Stimulated activated CD4-positive, alpha-beta T cell treated with anti-CD3 and anti-CD28 coated beads, Interleukin-4, amount 100 ng/mL, for 1 hour (primary cell): ENCODE measurements at places on chromosomes 12 and 14.

DNA sequence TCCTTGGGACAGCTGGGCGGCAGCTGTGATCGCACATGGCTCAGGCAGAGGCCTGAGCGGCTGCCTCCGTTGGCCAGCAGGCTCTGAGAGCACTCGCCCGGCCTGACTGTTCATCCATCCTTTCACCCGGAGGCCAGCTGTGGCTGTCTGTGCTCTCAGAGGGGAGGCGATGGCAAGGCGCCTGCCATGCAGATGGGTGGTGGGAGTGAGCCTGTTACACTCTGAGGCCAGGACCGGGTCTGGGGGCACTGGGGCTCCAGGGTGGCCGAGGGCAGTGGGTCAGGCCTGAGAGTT lies 292.3 kb downstream of the TMEM121 start:
- DNase-seq: no peak

DNA sequence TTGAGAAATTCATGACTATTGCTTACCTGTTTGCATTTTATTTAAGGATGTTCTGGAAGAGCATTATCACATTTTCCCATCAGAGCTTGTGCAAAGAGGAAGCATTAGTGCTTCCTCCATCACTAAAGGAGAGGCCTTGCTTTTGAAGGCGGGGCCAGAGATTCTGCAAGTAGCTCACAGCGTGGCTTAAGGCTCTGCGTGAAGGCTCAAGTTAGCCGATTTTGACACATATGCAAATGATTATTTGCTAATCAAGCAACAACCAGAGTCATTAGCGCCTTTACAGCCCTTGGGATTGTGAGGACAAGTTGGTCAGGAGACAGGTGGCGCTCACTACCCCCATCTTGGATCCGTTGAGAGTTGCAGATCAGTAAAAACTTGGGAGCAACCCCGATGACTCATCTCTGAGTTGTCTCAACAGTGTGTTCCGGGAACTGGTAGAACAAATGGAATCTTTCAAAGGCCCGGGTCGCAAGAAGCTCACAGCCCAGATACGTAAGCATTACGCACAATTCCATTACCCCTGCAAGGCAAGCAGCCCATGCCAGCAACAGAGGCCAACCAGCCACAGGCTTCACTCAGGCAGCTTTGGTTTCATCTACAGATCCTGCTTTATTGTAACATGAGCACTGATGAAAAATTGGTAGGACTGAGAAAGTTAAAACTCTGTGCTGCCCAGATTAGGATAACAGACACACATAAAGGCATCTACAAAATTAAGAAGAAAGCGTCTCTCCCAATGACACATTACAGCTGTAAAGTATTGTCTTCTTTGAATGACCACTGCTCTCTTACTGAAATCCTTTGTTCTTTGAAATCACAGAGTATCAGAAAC lies 34.9 kb upstream of the SPTSSA start:
- DNase-seq: no peak

DNA sequence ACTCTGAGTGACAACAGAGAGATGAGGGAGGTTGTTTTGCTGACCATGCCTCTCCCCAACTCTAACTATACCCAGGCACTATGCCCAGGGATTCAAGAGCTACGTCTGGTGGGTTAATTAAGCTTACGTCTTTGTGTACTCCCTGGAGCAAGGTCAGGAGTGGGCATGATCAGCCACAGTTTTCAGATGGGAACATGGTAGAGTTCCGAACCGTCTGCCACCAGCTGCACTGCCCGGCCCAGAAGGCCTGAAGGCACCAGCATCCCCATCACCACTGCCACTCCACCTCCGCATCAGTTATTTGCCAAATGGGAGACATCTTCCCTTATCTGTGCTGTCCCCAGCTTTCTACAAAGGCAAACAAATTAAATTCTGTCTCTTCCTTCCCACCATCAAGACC lies 11.1 kb upstream of the GPX2 start:
- no peak for DNase-seq

GRCh38 chr12:117092511-117092780 lies 6.8 kb downstream of the TESC start:
- no peak for DNase-seq

GRCh38 chr12:56581418-56582145 lies 48.5 kb downstream of the BAZ2A start:
- DNase-seq: no peak

GRCh38 chr12:51472984-51473383 lies 48.4 kb downstream of the SLC4A8 start:
- DNase-seq: no peak

- DNase-seq: no peak
These were observed 80.6 kb downstream of the KCNK10 start for GRCh38 chr14:88242446-88242845.

DNA sequence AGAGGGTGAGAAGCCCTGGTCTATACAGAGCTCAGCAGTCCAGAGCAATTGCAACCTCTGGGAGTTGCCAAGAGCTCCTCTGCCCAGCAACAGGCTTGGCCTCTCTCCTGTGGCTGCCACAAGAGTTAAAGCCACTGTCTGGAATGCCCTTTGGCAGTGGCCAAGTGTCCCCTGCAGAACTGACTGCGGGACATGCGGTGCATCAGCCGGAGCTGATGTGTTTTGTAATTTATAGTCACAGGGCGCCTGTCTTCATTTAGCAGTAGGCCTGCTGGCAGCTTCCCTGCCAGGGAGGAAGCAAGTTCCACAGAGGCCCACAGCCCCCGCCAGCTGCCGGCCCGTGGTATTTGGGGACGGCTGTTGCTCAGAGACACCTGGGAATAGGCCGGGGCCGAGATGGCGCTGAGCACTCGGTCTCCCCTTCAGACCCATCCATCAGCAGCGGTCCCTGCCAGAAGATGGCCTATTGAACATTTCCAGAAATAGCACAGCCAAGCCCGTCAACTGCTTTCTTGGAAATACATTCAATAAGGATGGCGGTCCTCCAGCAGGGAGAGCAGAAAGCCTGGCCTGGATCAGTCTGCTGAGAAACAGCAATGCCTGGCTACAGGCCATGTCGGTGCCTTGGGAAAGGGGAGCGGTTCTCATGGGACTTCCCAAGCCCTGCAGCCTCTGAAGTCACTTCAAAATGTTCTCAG lies 217.4 kb downstream of the CRADD start:
- DNase-seq: no peak

DNA sequence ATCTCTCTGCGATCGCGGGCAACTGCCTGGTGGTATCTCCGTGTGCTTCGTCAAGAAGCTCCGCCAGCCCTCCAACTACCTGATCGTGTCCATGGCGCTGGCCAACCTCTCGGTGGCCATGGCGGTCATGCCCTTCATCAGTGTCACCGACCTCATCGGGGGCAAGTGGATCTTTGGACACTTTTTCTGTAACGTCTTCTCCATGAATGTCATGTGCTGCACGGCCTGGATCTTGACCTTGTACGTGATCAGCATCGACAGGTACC lies 1.6 kb upstream of the HEBP1 start:
- DNase-seq: no peak

- peak; percentile 22 for DNase-seq
These were observed 22.1 kb downstream of the LGMN start for GRCh38 chr14:92726135-92726932.

- no peak for DNase-seq
These were observed 89.7 kb downstream of the ASCL4 start for GRCh38 chr12:107864235-107864634.

GRCh38 chr12:23209793-23210192 lies 584.8 kb downstream of the ETNK1 start:
- DNase-seq: no peak

DNA sequence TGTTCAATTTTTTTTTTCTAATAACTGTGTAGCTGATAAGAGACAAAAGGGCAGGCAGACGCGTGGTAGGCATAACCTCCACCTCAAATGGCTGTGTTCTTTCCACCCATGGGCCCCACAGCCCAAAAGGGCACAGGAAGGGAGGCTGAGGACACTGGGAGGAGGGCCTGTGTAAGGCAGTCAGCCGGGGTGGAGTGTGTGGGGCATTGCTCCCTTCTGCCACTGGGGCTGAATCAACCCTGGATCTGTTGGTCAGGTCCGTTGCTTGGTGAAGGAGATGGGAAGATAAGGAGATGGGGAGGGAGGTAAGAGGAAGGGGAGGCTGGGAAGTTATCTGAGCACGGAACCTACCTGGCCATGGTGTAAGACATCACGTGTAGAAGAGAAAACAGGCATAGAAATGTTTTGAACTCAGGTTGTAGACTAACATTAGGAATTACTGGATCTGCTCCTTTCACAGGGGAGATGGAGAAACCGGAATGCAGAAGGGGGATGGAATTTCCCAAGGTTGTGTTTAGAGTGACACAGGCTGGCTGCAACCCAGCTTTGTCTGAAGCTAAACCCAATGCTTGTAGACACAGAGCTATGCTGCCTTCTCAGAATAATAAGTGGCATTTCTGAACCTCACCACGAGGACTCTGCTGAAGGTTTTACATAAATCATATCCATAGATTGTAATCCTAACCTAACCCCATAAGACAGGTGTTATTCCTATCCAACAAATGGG lies 138.5 kb upstream of the NOS1 start:
- no peak for DNase-seq

GRCh38 chr12:53381731-53382630 lies 2.0 kb downstream of the SP1 start:
- DNase-seq: peak; percentile 22

DNA sequence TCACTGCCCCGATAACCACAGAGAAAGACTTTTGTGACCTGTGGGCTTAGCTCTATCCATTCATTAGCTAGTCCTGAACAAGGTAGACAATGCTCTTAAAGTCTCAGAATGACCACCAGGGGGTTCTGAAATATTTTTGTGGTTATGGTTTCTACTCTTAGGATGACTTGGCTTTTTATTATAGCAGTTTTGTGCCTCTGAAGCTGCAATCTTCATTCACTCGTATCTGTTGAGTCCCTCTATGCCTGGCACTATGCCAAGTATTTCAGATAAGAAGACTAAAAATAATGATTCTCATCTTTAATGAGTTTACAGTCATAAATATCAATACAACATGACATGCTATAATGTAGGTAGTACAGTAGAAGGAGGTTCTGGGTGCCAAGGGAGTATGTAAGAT lies 130.8 kb upstream of the TRHDE start:
- DNase-seq: no peak

DNA sequence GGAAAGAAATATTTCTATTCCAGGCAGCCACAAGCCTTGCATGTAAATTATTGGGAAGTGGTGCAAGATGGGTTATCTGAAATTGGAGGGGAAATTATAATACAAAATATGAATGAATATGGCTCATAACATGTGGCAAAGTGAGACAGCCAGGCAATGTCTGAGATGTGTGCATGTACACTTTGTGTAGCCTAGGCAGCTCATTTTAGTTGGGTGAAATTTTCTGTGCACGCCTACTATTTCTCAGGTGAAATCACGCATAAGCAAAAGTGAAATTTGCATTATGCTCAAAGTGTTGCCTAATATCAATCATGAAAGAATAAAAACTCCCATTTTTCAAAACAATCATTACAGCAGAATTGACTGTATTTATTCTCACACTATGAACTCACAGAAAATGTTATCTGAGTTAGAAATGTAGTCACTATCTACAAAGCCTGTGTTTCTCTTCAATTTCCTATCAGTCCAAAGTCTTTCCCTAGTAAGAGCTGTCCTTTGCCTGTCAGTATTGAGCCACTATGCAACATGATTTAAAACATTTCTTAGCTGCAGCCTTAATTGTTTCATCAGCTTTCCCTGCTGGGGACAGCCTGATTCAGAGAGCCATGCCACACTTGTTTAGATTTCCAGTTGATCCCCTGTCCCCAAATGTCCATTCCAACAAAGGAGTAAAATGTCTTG lies 80.7 kb downstream of the EPS8 start:
- DNase-seq: no peak

- no peak for DNase-seq
These were observed 72.7 kb downstream of the NIN start for GRCh38 chr14:50758305-50758704.

- DNase-seq: no peak
These were observed 264.2 kb upstream of the AMIGO2 start for GRCh38 chr12:47343684-47344567.

GRCh38 chr14:31230573-31230958 lies 23.0 kb upstream of the HECTD1 start:
- DNase-seq: no peak

DNA sequence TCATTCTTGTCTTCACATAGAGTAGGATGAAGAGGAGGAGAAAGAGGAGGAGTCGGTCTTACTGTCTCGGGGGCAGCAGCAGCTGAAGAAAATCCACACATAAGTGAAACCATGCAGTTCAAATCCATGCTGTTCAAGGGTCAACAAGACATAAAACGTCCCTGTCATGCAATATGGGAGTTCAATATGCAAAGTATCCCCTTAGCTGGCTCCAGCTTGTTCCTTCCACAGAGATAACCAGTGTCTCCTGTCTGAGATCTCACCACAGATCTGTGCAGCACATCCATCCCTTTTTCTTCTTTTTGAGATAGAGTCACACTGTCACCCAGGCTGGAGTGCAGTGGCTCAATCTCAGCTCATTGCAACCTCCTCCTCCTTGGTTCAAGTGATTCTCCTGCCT lies 357.5 kb downstream of the GALC start:
- DNase-seq: no peak

- no peak for DNase-seq
These were observed 11.6 kb downstream of the TEDC1 start for GRCh38 chr14:105502446-105503295.

GRCh38 chr14:103516426-103517173 lies 6.0 kb downstream of the CKB start:
- no peak for DNase-seq

GRCh38 chr12:49138587-49138986 lies 7.4 kb upstream of the TUBA1B start:
- DNase-seq: no peak

GRCh38 chr14:68784226-68784910 lies 8.5 kb downstream of the ZFP36L1 start:
- no peak for DNase-seq

DNA sequence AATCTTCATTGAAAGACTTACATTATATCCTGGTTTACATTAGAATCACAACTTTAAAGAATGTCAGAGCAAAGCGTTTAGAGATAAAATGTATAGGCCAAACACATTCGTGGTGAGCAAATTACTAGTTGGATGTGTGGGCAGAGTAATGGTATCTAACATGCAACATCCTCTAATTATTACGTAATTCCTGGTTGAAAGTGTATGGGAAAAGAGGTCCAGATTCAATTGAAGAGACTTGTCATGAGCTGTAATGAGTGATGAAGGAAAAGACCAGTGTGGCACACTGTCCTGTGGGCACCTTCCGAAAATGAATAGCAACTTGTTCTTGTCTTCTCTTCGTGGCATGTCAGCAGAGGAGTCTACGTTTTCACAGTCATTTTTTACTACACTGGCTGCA lies 192.8 kb downstream of the LRIG3 start:
- DNase-seq: no peak
